ENCODE measurements at places on chromosomes 13 and 19. TPM values are rescaled to one million over a fixed set of nuclear protein-coding genes. Genes with fewer than 3 reads are reported as not detected.

GRCh38 chr13:30869491-30869890, 36.6 kb upstream of the MEDAG start:
- peak; percentile 56 for DNase-seq

- no peak for DNase-seq
Measured at GRCh38 chr13:21121616-21122015, 54.7 kb downstream of the SKA3 start.

- DNase-seq, result no peak
Measured at GRCh38 chr19:4185413-4186086, 3.1 kb downstream of the ANKRD24 start.

DNA sequence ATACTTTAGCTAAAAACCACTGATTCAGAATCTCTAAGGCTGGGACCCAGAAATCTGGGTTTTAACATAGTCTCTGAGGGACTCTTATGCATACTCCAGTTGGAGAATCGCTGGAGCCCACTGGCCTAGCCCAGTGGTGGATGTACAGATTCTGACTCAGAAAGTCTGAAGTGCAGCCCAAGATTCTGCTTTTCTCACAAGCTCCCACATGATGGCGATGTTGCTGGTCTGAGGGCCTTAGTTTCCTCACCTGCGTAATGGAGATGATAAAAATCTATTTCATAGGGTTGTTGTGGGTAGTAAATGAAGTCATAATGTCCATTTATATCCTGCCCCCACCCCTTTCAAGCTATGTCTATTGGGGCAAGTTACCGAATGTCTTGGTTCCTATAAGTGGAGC, 7.7 kb upstream of the CDADC1 start:
- no peak for DNase-seq

DNA sequence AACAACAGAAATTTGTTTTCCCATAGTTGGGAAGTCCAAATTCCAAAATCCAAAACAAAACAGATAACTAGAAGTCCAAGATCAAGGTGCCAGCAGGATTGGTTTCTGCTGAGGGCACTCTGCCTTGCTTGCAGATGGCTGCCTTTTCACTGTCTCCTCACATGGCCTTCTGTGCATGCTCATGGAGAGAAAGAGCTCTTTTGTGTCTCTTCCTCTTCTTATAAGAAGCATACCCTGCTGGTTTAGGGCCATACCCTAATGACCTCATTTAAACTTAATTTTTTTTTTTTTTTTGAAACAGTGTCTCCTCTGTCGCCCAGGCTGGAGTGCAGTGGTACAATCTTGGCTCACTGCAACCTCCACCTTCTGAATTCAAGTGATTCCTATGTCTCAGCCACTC, 1974.1 kb upstream of the PCDH20 start:
- DNase-seq, result no peak

- no peak for DNase-seq
Measured at GRCh38 chr13:51278426-51279130, 56.4 kb downstream of the FAM124A start.

Gene CD33
- 2.4 TPM for total RNA-seq

- DNase-seq, result no peak
Measured at GRCh38 chr13:106561551-106562170, 6.3 kb downstream of the ARGLU1 start.

DNA sequence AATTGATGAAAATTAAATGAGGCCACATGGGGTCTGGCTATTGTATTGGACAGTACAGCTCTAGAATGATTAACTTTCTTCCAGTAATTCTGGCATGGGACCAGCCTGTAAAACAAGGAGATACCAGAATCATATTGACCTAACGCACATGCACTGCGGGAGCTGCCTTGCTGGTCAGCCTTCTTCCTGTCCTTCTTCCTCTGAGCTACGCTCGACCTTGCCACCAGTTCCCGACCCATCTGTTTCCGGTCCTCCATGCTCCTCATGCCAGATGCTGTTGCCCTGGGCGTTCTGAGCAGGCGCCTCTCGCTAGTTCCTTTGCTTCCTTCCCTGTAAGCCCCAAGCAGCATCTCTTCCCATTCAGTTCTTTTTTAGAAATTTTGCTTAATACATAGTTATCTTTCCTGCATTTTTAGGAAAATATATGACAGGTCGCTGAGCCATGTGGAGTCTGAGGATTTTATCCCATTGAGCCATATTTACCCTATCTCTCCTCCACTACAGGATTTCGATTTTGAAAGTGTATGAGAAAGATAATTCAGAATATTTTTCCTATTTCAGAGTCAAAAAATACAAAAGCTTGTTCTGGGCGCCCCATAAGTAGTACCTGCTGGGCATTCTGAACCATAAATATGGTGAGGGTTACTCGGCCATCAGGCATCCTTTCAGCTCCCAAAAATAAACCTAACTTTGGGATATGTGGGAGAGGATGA, 38.6 kb downstream of the TNFRSF19 start:
- peak; percentile 44 for DNase-seq

Gene ZNF763
- total RNA-seq, result 4.1 TPM

Gene SOHLH2
- total RNA-seq, result not detected

GRCh38 chr13:98892821-98893220, 85.0 kb downstream of the DOCK9 start:
- DNase-seq, result no peak

DNA sequence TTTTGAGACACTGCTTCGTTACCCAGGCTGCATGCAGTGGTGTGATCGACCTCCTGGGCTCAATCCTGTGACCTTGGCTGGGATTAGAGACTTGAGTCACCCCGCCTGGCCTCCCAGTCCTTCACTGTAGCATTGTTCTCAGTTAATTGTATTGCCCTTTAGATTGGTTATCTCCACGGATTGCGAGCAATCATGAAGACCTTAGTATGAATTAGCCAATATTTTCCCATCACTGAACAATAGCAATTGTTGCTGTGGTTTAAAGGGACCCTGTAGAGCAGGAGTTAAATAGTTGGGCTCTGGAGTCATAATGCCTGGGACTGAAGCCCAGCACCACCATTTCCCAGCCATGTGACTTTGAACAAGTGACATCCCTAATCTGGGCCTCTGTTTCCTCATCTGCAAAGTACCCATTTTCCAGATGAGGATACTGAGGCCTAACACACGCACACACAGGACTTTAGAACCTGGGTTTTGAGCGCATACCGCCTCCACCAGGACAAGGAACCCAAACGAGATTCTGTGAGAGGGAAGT, 8.4 kb downstream of the PPP1R14A start:
- DNase-seq, result no peak

- no peak for DNase-seq
Measured at GRCh38 chr13:21256351-21256761, 79.9 kb downstream of the MRPL57 start.

DNA sequence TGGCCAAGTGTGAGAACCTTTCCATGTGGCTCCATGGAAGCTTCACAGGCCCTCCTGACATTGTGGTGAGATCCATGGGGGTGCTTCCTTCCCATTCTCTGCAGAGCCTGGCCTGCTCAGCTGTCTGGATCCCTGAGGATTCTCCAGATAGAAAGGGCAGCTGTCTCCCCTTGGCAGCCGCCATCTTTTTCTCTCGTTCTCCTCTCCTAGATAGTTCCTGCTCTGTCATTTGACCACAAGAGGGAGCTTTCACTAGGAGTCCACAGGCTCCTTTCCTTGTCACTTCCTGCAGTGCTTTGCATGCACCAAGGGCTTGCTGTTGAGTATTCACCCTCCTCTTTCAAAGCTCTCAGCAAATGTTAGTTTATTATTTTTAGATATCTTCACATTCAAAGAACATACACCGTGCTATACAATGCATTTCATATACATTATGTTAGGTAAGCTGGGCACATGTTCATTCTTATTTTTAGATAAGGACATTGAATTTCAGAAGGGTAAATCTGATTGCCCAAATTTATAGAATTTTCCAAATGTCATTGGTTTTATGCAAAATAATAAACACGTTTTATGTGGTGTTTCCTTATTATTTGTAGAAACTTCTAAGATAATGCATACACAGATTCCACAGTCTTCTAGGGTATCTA, 133.2 kb downstream of the FRY start:
- DNase-seq, result no peak

DNA sequence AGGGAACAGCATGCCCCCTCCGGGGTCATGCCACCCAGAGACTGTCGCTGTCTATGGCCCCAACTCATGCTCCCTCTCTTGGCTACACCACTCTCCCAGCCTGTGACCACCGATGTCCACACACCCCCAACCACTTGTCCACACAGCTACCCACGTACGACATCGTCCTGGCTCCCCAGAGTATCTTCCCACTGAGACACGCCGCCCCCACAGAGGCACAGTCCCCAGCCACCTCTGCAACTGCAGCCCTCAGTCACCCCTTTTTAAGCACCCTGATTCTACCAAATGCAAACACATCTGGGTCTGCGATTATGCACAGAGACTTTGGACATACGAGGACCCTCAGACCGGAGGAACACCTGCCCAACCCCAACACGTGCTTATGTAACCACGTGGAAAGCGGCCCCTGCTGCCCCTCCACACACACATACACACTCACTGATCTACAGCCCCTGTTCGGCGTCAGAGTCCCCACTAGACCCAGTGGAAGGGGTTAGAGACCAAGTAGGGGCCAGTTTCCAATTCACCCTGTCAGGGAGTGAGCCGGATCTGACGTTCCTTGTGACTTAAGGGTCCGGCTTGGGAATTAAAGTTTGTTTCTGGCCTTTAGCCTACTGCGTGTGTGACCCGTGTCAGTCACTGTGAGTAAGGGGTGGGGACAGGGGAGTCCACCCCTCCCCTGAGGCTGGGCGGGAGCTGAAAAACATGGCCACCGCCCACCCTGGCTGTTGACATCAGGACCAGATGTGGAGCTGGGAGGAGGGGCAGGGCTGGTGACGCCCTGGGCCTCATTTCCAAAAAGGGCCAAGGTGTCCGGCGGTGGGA, 11.9 kb upstream of the AXL start:
- no peak for DNase-seq

Gene RFPL4A
- not detected for total RNA-seq

- DNase-seq, result no peak
Measured at GRCh38 chr19:17671906-17672305, 16.2 kb downstream of the UNC13A start.

DNA sequence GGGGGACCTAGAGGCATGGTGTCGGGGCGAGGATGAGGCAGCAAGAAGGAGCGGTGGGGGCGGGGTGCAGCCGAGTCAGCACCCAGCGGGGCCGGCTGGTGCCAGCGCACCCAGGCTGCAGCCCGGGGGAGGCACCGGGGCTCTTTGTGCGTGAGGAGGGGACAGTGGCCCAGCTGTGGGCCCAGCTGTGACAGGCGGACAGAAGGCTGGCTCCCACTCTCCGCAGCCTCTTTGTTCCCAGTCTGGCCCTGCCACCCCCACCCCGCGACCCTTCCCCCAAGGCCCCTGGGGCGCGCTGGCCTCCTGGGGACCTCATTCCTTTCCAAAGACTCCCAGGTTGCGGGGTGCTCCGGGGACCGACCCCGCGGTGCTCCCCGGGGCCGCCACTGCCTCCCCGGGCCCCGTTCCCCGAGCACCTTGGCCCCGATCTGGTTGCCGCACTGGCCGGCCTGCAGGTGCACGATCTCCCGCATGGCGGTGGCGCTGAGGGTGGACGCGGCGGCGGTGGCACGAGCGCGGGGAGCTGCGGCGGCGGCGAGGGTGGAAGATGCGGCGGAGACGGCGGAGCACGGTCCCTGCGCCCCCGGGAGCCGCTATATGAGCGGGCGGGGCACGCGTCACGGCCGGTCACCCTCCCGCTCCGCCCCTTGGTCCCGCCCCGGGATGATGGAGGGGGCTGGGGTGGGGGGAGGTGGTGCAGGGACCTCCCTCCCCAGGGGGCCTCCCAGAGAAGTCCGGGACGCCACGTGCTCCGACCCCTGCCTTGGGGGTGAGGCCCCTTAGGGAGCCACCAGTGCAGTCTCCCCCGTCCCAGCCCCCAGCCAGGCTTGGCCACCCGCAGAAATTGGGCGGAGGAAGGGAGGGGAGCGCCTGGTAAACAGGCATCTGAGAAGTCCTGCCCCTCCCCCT, at the start of gene TUBB4A:
TSS of gene TUBB4A (minus strand) at position 570 of the 909 bp plus-strand sequence. CDS start at position 473, 97 bp downstream.
- no peak for DNase-seq

- DNase-seq, result peak; percentile 15
Measured at GRCh38 chr19:8302357-8302691, 5.8 kb downstream of the CD320 start.

DNA sequence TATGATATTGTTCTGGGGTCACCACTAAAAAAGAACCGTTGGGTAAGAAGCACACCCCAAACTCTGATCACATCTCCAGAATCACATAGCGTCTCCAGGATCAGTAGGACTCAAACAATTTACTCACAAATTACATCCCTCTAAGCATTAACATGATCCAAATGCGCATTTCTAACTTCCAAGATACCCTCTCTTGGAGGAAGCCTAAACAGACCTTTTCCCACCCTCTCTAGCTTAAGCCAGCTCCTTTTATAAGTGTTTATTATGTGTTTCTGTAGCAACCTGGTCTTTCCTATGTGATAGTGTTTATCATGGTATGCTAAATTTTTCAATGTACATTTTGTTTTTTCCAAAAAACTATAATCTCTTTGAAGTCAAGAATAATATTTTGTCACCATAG, 1846.5 kb downstream of the OLFM4 start:
- DNase-seq, result no peak

Gene SPART
- total RNA-seq, result 59.5 TPM

Gene KRTDAP
- total RNA-seq, result not detected

GRCh38 chr13:90154311-90154960, 1193.1 kb upstream of the MIR17HG start:
- no peak for DNase-seq

DNA sequence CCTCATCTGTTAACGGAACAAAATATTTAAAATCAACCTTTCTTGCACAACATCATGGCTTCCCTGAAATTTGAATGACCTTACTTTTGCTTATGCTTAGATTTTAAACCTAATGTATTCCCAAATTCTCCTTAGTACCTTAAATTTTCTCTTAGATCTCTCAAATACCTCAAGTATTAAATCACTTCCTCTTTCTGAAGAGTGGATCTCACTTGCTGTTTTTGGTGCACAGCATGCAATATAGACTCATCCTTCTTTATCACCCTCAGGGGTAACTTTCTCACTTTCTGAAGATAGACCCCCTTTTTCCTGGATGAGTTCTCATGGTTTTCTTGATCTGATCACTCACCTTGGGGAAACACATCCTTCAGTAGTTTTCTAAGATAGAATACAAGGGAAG, 871.7 kb downstream of the DACH1 start:
- no peak for DNase-seq

DNA sequence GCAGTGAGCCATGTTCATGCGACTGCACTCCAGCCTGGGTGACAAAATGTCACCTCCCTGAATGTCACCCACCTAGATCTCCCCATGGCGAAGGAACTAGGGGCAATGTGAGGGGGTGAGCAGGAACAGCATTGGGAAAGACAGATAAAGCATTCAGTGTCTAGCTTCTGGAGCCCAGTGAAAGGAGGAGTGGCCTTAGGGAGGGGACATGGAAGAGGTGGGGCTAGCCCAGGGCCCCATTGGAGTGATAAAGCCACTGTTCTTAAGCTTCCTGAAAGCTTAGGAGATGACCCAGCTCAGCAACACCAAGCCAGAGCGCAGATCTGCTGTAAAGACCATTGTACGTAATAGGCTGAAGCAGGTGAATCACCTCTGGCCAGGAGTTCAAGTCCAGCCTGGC, 13.0 kb upstream of the KCNN1 start:
- DNase-seq, result no peak

DNA sequence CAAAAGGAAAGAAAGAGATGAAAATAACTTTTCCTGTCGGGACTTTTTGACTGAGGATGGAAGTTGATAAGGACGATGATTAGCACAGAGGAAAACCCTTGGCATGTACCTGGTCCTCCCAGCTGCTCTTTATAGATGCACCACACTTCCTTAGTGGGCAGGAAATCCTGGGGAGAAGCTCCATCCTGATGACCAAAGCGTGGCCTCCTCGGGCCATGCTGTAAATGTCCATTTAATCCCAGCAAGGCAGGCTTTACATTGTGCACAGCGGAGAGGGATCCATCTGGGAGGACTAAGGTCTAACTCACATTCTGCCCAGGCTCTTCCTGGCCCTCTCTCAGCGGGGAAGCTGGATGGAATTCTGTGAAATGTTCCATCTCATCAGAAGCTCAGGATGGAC, 113.5 kb downstream of the COL4A2 start:
- DNase-seq, result no peak

Gene SYCN
- 1.2 TPM for total RNA-seq

Measured in ovary (tissue), 10 donors.